ENCODE measurements at places on chromosomes 11 and 22.

DNA sequence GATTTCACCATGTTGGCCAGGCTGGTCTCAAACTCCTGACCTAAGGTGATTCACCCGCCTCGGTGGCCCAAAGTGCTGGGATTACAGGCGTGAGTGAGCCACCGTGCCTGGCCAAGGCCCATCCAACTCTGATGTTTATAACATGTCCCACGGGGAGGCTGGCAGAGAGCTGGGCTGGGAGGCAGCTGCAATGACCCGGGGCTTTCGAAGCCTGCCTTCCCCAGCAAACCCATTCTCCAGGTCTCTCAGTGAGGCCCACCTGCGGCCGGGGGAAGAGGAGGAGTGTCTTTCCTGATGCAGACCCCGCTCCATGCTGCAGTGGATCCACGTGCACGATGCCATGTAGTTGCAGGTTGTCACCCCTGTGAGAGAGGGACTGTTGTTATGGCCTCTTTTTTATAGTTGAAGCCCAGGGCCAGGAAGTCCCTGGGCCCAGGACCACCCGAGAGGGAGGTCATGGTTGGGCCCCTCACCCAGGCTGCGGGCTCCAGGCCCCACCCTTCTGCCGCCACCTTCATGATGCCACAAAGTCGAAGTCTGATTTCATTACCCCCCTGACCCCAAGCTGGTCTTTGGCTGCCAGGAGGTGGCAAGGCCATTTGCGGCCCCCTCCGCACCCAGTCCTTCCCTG, 38.3 kb downstream of the KCNJ4 start:
- DNase-seq: no peak

DNA sequence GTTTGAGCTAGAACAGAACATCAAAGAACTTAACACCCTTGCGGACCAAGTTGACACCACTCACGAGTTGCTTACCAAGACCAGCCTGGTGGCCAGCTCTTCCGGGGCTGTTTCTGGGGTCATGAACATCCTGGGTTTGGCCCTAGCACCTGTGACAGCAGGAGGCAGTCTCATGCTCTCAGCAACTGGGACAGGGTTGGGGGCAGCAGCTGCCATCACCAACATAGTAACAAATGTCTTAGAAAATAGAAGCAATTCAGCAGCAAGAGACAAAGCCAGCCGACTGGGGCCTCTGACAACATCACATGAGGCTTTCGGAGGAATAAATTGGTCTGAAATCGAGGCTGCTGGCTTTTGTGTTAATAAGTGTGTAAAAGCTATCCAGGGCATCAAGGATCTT, 8.7 kb downstream of the APOL5 start:
- DNase-seq: no peak

- DNase-seq: no peak
These were observed 11.5 kb upstream of the CDKN1C start for GRCh38 chr11:2897048-2897447.

DNA sequence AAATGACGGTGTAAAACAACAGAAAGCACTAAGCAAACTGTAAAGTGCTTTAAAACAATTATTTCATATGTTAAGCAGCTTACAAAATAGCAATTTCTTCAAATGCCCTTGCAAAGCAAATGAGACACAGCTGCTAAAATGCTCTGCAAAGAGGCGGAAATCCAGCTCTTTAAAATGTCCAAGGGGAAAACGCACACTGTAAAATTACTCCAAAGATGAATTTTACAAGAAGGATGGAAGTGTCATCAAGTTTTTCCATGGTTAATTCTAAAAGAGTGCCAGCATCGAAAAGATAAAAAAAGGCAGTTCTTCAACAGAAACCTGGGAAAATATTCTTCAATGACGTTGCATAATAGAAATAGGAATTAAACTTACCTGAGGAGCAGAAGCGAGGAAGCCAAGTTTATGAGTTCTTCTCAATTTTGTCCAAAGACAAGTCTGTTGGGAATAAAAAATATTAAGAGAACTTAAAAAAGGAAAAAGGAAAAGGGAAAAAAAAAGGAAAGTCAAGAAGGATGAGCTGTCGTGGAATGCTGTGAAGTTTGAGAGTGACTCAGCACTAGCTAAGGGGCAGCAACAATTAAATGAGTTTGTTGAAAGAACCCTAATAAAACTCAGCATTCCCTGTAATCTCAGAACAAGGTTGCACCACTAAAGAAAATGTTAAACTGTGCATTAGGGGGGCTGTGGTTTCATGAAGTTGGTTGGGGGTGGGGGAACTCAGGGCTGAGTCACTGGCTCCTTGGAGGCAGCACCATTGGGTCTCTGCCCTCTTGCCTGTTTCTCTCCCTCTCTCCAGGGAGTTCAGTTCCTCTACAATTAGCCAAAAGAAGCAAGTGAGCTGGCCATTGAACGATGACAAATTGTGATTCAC, 64.2 kb upstream of the BLID start:
- no peak for DNase-seq

DNA sequence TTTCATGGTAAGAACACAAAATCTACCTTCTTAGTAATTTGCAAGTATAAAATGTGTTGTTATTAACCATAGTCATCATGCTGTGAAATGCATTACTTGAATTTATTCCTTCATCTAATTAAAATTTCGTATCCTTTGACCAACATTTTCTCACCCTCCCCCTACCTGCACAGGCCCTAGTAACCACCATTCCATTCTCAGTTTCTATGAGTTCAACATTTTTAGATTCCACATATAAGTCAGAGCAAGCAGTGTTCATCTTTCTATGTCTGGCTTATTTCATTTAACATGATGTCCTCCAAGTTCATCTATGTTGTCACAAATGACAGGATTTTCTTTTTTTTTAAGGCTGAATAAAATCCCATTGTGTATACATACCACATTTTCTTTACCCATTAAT, 43.5 kb upstream of the CCDC179 start:
- DNase-seq: no peak

DNA sequence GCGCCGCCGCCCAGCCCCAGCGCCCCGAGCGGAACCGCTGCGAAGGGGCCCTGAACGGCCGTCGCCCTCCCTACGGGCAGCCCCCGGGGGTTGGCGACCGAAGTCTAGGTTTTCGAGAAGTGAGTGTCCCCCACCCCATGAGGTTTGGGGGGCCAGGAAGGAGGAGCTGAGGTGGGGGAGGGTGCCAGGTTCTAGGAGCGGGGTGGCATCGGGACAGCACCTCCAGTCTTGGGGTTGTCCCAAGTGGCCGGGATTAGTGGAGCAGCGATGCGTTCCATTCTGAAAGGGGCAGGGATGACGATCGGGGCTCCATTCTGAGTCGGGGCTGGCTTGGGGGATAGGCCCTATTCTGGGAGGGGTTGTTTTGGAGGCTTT, 408 bp downstream of the PPP2R5B start:
- DNase-seq: peak; percentile 39

- no peak for DNase-seq
These were observed 57.5 kb upstream of the DDI1 start for GRCh38 chr11:103978616-103979595.

DNA sequence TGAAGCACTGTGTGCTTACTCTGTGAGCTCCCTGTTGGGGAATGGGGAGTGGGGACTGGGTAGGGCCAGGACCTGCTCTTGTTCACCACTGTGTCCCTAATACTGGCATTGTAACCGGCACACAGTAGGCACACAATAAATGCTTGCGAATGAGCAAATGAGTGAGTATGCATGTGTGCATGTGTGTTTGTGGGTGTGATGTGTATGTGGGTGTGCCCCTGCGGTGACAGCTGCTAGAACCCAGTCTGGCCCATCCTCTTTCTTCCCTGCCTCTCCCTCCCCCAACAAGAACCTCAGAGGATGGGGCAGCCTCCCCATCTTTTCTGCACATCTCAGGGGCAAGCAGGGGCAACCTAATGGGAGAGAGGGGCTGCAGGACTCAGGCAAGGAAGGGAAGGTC, 90.5 kb downstream of the MN1 start:
- DNase-seq: no peak

DNA sequence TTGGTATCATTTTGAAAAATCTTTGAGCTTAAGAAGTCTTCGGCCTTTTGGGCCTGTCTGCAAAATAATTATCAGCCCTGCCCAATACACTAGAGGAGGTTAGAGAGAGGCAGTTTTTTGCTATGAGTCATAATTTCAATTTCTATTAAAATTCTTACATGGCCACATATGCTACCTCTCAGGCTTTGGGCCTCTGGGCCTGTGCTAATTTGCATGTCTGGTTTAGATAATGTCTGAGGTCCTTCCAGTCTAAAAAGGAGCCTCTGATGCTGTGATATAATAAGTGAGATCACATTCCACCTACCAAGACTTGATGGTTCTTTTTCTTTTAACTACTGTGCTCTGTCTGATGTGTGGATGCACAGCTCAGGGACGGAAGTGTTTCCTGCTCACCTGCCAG, 70.8 kb downstream of the KCNJ1 start:
- DNase-seq: no peak

- DNase-seq: no peak
These were observed 5.1 kb upstream of the ENDOD1 start for GRCh38 chr11:95084509-95084908.

DNA sequence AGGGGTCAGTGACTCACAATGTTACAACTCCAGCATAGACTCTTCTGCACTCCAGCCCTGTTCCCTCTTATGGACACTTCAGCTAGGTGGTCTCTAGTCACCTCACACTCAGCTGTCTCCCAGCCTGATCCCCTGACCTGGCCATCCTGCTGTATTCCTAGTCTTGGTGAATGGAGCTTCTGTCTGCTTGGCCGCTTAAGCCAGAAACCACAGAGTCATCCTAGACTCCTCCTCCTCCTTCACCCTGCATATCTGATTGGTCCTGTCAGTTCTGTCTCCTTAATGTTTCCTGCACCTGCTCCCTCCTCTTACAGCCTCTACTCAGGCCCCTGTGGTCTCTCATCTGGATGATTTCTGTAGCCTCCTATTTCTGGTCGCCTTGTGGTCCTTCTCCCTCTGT, 144.9 kb downstream of the HIPK3 start:
- no peak for DNase-seq

DNA sequence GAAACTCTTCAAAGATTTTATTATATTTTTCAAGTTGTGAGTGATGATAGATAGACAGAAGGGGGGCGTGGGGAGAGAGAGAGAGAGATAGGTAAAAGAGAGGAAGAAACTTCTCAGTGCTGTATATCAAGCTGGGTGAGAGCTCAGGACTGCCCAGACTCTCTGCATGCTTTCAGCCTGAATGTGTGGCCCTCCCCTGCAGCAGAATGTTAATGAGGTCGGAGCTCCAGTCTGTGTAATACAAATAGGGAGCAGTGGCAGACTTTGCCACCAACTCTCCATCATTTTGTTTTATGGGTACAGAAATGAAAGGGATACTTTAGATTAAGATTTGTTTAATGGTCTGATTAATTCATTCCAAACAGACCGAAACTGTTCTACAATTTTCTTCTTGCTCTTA, 752.8 kb downstream of the OPCML start:
- DNase-seq: no peak

- DNase-seq: no peak
These were observed 14.0 kb downstream of the CAPN5 start for GRCh38 chr11:77080643-77081210.

- DNase-seq: no peak
These were observed 162.9 kb upstream of the B3GAT1 start for GRCh38 chr11:134574947-134575346.

DNA sequence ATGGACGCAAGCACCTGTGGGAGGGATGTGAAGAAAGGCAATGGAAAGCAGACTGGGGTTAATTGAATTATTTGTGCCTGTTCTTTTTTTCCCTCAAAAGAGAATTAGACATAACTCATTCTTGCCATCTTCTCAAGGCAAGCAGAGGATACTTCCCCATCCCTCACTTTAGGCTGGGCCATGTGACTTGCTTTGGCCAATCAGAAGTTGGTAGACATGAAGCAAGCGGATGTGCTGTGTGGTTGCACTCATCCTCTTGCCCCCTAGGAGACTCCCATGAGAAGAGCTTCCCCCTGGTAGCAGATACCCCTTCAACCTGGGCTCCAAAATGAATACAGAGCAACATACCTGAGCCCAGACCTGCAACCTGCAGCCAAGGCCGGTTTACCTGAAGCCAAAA, 124.4 kb upstream of the ZC3H12C start:
- DNase-seq: no peak

DNA sequence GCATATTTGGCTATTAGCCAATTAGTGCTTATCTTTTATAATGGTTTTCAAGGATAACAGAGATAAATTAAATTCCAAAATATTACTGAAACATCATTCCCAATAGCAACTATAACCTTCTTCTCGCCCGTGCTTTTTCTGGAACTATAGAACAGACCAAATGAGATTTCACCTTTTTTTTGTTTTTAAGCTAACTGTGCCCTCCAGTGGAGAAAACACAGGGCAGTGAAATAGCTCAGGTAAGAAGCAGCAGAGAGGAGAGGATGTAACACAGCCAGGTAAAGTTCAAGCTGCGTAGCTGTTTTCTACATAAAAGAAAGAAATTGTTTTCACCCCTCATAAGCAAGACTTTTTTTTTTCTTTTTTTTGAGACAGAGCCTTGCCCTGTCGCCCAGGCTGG, 28.2 kb downstream of the HSD17B12 start:
- no peak for DNase-seq

DNA sequence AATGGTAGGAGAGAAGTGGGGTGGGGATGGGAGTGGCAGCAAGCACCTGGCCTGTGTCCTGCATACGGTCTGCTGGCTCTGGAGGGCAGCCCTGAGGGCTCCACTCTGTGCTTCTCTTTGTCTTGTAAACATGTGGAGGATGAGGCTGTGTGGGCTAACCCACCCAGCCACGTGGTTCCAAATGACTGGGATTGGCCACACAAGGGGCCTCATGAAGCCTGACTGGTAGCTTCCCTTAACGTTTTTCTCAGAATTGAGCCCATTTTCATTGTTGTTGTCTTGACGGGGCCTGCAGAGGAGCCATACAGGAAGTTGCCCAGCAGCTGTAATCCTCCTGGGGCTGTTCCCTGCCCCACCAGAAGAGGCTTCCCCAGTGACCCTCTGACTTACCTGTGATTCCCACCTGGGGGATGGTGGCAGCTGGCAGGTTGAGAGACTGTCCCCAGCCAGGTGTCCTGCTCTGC, 18.0 kb downstream of the DERL3 start:
- DNase-seq: no peak

DNA sequence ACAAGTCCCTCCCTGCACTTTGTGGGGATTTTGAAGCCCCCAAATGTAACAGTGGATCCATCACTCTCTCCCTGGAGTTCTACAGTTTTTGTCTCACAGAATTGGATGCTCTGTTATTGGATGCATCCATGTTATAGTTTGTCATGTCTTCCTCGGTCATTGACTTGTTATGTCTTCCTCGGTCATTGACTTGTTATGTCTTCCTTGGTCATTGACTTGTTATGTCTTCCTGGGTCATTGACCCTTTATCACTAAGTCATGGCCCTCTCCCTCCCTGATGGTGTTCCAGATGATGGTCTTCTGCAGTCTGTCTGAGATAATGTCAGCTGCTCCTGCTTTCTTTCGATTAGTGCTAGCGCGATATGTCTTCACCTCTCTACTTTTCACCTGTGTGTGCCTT, 981.5 kb downstream of the BRD1 start:
- peak; percentile 3 for DNase-seq
